CD4-positive, alpha-beta T cell treated with Interleukin-15 for 4 hours (primary cell): ENCODE measurements at places on chromosomes 7 and 10.

DNA sequence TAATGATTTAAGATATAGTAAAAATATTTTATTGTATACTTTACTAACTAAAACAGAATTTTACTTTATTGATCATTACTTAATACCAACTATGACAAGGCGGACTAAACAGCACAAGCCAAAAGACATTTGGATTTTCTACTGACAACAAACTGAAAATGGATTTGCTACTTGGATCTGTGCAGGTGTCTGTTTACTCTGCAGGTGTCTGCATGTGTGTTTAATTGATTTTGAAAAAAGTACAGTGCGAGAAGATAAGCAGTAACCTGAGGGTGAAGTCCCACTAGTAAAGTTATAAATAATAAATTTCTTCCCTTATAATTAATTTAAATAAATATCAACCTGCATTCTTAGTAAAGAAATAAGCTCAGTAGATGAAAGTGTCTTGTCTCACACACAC lies 696.8 kb upstream of the MBL2 start:
- no peak for DNase-seq

GRCh38 chr7:127935847-127936376 lies 95.3 kb downstream of the LRRC4 start:
- no peak for DNase-seq

- DNase-seq, result peak; percentile 12
These were observed 95.8 kb downstream of the CHST15 start for GRCh38 chr10:123997486-123998196.

GRCh38 chr7:153006452-153006851 lies 246.9 kb downstream of the ACTR3B start:
- DNase-seq, result no peak

DNA sequence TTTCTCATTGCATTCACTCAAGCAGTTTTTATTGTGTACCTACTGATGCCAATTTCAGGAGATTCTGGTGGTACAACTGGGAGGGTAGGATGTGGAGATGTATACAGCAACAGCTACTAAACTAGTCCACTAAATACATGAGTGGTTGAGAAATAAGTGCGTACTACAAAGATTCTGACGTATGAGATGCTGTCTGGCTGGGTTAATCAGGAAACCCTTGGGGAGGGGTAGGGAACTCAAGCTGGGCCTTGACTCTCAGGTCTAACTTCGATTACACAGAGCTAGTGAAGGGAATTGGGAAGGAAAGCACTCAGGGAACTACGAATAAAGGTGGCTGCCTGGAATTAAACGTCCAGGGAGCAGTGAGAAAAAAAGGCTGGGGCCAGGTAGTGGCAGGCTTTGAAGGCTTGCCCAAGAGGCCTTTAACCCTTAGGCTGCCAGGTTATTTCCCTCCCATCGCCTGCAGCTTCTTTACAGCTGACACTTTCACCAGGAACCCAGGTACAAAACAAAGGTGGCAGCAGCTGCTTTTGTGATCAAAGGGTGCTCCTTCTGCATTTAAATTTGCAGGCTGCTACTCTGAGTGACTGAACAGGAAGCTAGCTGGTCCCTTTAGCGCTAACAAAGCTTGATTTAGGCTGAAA lies 3.2 kb downstream of the MMS19 start:
- no peak for DNase-seq

GRCh38 chr7:2526659-2527504 lies 7.3 kb downstream of the LFNG start:
- DNase-seq, result no peak

DNA sequence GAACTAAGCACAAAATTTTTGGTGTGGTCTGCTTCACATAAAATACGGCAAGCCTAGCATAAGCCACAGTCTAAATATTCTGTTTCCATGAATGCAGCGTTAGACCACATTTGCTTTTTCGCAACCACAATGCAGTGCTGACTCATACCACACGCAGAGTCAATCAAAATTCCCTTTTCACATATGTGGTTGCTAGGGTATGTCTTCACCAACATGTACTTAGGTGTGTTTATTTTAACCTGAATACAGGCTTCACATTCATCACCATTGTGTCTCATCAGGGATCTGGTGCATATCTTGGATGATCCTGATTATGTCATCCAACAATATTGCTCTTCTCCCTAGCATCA lies 90.8 kb downstream of the CHN2 start:
- peak; percentile 53 for DNase-seq

- DNase-seq, result no peak
These were observed 327 bp upstream of the FIS1 start for GRCh38 chr7:101245147-101245668.

DNA sequence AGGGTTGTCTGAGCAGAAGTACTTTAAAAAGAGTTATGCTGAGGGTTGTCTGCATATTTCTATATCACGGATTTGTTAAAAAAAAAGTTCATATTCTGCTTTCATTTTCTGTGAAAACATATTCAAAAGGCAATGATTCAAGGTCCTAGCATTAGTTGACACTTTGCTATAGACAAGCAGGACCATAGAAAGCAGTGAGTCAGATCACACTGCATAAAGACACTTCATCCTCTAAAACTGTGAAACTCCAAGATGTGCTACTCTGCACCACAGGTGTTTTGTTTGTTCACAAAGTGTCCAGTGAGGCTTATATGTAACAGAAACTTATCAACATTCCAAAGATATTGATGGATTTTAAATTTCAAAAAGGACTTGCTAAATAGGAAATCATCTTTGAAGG lies 47.0 kb downstream of the SPAM1 start:
- DNase-seq, result no peak

GRCh38 chr7:81183326-81183725 lies 264.5 kb upstream of the SEMA3C start:
- no peak for DNase-seq

GRCh38 chr7:148334959-148335577 lies 255.5 kb upstream of the C7orf33 start:
- DNase-seq, result no peak
